ENCODE measurements at places on chromosomes 2 and 18. TPM values are rescaled to one million over a fixed set of nuclear protein-coding genes. Genes with fewer than 3 reads are reported as not detected.

DNA sequence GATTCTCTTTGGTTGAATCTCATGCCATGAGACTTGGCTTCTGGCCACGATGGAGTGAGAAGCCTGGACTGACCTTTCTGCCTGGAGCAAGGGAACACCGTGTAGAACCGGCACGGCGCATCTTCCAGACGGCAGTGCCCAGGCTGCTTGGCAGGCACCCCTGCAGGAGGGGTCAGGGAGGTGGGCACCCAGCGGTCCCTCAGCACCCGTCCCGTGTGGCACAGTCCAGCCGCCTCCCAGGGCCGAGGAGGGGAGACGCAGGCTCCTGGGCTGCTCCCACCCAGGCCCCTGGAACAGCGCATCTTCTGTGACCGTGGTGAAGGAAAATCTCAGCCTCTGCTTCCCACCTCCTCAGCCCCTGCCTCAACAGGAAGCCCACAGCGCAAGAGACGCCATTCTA lies 95.7 kb downstream of the CMPK2 start:
- no peak for DNase-seq

- no peak for DNase-seq
These were observed 584.6 kb upstream of the KLHL29 start for GRCh38 chr2:22800412-22800811.

DNA sequence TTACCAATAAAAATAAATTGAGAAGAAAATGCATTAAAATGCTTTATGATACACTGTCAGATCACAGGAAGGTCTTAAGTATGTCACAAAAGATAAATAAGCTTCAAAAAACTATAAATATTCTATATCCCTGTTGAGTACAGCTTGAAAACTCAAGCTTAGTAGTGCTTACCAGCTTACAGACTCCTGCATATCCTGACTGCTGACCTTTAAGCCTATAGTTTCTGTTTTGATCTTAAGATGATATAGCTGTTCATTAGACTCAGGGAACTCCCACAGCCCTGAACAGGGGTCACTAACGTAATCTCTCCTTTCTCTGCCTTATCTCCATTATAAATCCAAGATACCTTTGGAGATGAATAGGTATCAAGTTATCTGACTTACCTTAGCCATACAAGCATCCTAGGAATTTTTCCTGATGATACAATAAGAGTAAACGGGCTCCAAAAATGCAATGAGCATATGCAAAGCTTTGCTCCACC lies 93.7 kb upstream of the RBBP8 start:
- DNase-seq, result no peak

DNA sequence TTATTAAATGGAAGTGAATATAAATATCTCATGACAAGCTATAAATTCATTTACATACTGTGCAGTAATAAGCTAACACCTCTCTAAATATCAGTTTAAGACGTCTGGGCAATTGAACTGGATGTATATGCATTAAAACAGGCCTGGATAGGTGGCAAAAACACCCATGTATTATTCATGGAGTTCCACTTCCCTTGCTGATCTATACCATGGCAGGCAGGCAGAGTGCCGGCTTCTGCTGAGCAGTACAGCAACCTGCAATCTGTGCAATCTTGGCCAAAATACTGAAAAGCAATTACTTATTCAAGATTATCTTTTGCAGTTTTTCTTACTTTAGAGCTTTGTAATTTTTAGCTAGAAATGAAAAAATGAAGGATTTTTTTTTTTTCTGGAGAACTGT lies 112.1 kb upstream of the PIEZO2 start:
- no peak for DNase-seq

DNA sequence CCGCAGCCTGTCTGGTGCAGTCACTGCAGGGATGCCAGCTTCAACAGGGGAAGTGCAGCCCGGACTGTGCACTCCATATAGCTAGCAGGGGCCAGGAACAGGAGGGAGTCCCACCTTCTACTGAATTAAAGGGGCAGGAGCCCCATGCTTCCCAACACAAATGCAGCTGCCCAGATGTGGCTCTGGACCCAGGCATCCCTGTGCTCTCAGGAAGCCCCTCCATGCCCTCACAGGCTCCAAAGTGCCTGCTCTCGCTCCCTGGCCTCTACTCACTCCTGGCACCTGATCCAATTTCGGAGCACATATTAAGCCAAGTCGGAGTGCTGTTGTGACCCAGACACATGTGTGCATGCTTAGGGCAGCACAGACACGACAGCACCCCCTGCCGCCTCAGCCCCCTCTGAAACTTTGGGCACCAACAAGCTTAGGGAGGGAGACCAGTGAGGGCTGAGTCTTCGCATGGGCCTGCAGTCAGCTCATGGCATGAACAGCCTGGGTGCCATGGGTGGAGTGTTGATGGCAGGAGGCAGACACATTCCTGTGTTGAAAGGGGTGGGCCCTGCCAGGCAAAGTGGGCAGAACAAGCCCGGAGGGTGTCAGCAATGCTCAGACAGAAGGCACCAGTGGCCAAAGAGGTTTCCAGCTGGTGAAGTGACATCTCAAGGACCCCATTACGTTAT lies 83.5 kb downstream of the ZNF804A start:
- DNase-seq, result no peak

GRCh38 chr2:96213379-96213778 lies 4.8 kb upstream of the STARD7 start:
- no peak for DNase-seq

DNA sequence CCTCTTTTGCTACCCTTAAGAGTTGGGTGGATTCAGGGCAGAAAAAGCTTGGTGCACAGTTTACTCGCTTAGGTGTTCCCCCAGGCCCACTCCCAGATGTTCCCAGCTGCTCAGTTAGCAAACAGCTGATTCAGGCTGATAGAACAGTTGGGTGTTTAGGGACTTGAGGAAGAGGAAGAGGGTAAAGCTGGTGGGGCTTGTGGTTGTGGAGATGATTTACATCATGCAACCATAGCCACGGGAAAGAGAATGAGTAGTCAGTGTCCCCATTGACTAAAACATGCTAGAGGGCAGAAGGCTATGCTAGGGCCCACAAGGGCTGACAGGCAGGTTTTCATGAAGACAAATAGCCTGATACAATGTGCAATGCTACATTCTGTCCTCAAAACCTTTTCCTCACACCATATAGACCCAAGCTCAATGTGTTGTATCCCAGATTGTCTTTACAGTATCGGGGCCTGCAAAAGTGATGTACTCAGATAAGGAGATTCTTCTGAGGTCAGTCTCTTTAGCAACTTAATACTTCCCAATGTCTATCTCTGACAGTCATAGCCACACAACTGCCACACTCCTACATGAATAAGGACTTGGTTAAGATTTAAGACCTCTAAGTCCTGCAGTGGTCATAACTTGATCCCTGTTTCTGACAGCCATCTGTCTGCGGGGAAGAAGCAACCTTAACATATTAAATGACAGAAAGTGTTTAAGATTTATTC lies 15.6 kb downstream of the COLEC12 start:
- no peak for DNase-seq

Gene ARHGEF4
- 43.2 TPM for total RNA-seq

Gene ITGB6
- under 0.01 TPM for total RNA-seq
